NCI-H748 treated with DMSO at 0.1 percent for 48 hours (cell line): ENCODE measurements at places on chromosomes 6 and 20.

GRCh38 chr20:58075586-58076345 is 152.7 kb downstream of the ANKRD60 start:
- DNase-seq = no peak

DNA sequence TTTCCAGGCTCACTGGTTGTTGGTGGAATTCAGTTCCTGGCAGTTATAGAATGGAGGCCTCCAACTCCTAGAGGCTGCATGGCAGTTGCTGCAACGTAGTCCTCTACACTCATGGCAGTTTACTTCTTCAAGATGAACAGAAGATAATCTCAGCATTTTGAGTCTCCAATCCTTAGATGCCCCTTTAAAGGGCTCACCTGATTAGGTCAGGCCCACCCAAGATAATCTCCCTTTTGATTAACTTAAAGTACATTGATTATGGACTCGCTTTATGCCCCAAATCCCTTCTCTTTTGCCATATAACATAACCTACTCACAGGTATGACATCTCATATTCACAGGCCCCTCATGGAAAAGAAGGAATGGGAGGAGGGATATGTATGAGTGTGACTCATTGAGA is 76.4 kb downstream of the ZNF133 start:
- DNase-seq = no peak

- no peak for DNase-seq
Observed at GRCh38 chr6:36917541-36918193, 31.9 kb downstream of the C6orf89 start.

DNA sequence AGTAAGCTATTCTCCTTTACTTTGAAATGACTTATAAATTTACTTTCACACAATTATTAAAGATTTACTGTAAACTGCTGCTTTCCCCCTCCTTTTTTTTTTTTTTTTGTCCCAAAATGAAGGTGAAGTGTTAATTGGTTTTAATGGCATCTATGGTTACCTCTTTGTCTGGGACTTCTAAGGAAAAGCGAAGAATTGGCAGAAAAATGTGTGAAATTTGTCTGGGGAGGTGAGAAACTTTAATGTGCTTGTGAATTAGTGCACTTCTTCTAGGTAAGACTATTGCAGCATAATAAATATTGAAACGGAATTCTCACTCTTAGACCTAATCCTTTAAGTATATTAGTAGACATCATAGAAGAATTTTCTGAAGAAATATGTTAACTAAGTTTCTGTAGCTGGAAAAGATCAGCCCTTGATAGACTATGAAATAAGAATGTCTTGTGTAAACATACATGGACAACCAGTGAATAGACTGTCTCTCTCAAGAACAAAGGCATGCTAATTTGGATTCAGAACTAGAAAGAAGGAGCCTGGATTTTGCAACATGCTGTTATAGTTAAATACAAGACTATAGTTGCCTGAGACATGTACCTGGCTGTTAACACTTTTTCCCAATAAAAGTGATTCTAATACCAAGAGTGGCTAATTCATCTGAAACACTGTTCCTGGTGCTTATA is 23.9 kb downstream of the FLRT3 start:
- no peak for DNase-seq

- DNase-seq = no peak
Observed at GRCh38 chr6:6164367-6164766, 156.1 kb downstream of the F13A1 start.
